ENCODE measurements at places on chromosomes 7 and 10. TPM values are rescaled to one million over a fixed set of nuclear protein-coding genes. Genes with fewer than 3 reads are reported as not detected.

GPC2 gene
- 0.23 TPM for polyA plus RNA-seq

ASZ1 gene
- polyA plus RNA-seq = not detected

LBX1 gene
- not detected for polyA plus RNA-seq

LRRC18 gene
- polyA plus RNA-seq = 0.58 TPM

WNT2 gene
- polyA plus RNA-seq = not detected

HOXA6 gene
- polyA plus RNA-seq = 0.39 TPM

OR2A2 gene
- not detected for polyA plus RNA-seq

EBF3 gene
- not detected for polyA plus RNA-seq

SLC39A12 gene
- not detected for polyA plus RNA-seq

GNGT1 gene
- polyA plus RNA-seq = not detected

TAF3 gene
- 16.2 TPM for polyA plus RNA-seq

SERPINE1 gene
- not detected for polyA plus RNA-seq

ATG9B gene
- 11.2 TPM for polyA plus RNA-seq

TBXAS1 gene
- polyA plus RNA-seq = 16.7 TPM

KEL gene
- not detected for polyA plus RNA-seq

GPR37 gene
- not detected for polyA plus RNA-seq

All from IgD-negative memory B cell (primary cell).